Ovary (tissue), 10 donors: ENCODE measurements at places on chromosomes 2 and 18.

- DNase-seq: peak; percentile 85
Observed at GRCh38 chr2:195657634-195658540, 861 bp downstream of the SLC39A10 start.

- DNase-seq: no peak
Observed at GRCh38 chr18:31409276-31409675, 32.7 kb downstream of the DSG4 start.

GRCh38 chr18:7987284-7987976 is 420.3 kb downstream of the PTPRM start:
- DNase-seq: no peak

- no peak for DNase-seq
Observed at GRCh38 chr18:79930020-79930642, 21.3 kb downstream of the SLC66A2 start.

- no peak for DNase-seq
Observed at GRCh38 chr18:39946623-39947061, 2008.4 kb upstream of the PIK3C3 start.

DNA sequence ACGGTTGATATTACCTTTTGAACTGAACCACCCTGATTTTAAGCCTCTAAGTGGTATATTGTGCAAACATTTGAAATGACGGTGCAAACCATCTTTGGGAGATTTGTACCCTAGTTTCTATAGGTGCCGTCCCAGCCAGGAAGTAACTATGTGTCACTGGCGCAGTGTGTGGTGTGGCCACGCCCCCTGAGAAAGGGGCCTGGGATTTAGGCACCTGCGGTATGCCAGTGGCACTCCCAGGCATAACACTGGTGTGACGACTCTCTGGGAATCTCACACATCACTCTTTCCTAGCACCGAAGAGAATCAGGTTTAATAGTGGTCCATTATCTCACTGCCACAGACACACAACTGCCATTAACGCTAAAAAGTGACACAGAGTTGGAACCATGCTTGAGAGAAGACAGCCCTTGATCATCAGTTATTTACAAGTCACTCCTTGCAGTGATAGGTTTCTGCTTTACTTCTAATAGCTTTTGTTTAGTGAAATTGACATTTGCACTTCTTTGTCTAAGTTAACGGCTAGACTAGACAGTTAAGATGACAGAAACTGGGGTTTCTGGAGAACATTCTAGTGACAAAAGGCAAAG is 11.1 kb downstream of the AQP4 start:
- no peak for DNase-seq

DNA sequence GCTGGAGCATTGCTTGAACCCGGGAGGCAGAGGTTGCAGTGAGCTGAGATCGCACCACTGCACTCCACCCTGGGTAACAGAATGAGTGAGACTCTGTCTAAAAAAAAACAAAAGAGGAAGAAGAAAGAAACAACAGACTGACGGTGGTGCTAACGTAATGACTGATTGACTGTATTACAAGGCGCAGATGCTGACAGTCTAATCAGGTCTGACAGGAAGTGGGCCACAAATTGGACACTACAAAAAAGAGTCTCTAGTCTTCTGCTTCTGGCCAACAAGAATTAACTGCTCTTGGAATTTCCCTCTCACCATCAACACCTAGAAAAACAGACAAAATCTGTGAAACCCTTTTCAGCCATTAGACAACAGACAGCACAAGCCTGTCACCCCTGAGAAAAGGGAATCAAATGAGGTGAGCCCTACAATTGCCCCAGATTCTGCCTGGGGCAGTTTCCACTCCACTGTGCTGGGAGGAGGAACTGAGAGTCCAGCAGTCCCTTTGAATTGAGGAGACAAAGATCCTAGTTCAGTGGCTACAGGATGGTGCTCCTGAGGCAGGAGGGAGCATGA is 43.3 kb downstream of the SNED1 start:
- no peak for DNase-seq

DNA sequence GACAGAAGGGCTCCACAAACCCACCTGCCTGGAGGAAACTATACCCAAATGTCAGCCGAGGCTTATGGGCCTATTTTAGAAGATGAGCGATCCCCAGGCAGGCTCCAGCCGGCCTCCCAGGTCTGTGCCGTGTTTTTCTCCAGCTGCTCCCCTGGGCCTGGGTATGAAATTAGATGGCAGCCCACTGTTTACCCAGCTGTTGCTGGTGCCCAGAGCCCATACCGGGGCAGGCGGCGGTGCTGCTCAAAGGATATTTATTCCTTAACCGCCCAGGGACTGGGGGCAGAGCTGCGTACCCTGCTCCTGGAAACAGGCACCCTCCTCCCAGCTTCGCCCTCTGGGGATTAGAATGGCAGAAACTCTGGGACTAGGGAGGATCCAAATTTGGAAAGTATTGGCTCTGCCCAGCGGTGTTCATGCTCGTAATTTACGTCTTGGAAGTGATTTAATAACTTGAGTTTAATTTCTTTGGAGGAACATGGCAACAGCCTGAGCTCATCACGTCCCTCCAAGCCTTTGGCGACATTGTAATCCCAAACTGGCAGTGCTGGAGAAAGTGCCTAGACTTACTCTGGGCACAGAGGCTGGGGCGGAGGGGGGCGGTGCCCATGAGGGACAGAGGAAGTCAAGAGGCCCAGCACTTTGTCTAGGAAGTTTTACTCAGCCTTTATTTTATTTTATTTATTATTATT is 199.2 kb downstream of the KLHL29 start:
- no peak for DNase-seq

- DNase-seq: no peak
Observed at GRCh38 chr18:22279741-22280452, 110.5 kb downstream of the GATA6 start.

DNA sequence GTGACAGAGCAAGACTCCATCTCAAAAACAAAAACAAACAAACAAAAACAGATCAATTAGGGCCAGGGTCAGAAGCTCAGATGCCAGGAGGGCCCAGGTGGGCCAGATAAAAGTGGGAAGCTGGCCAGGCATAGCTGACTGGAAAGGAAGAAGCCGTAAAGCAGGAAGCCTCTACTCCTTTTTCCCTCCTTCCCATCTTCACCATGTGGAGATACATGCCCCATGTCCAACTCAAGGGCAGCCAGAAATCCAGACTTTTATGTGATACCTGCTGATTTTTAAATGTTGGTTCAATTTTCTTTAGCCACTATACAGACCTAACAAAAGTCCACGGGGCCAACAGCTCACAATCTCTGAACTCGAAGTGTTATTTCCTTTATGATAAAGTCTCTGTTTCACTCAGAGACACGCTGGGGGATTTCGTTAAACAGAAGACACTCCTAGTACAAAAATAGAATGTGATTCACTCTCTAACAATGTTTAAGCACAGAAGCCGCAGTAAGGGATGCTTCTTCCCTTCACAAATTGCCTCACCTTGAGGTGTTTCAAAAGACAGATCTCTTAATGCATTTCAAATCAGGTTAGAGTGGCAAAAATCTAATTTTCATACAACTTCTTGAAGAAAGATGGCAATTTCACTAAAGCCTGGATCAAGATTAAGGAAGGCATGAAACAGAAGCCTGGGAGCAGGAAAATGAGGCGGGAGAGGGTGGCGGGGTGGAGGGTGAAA is 14.0 kb downstream of the TMEM247 start:
- no peak for DNase-seq

DNA sequence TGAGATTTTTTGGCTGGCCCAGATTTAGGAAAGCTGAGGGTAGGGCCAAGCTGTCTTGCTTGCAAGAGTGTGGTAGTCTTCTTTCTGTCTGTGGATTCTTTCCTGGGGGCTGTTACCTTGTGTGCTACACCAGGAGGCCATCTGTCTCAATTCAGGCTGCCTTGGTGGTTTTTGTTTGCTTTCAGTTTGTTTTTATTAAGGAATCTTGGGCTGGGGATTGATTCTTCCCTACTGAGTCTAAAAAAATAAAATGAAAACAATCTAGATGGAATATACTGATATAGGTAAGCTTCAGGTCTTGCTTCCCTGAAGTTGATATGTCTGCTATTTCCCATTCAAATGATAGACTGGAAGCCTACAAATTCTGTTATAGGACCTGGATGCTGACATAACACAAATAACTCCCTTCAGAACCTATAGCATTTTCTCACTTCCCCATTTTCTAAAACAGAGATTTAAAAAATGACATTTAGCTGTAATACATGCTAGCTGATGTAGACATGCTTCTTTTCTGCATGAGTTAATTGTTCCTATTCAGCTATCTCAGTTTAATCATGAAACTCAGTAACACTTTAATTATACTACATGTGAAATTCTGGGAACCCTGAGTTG is 5.3 kb downstream of the LHCGR start:
- no peak for DNase-seq

DNA sequence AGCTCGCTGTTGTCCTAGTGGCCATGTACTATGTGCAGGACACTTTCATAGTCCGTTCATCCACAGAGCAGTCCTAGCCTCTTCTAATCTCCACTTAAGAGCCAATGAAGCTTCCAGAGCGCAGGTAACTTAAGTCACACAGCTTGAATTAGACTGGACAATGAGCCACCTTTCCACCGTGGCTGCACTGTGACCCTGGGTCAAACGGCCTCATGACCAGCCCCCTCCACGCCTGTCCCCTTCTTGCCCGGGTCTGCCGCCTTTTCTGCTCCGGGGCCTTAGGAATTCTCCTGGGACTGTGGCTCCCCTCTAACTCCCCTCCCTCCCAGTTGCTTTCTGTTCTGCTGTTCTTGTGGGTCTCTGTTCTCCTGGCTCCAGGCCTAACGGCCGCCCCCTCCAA is 8.4 kb upstream of the PRKCE start:
- DNase-seq: no peak

- DNase-seq: no peak
Observed at GRCh38 chr2:26649322-26649721, 8.2 kb upstream of the CIB4 start.

GRCh38 chr2:25885933-25886332 is 7.6 kb upstream of the ASXL2 start:
- DNase-seq: no peak

DNA sequence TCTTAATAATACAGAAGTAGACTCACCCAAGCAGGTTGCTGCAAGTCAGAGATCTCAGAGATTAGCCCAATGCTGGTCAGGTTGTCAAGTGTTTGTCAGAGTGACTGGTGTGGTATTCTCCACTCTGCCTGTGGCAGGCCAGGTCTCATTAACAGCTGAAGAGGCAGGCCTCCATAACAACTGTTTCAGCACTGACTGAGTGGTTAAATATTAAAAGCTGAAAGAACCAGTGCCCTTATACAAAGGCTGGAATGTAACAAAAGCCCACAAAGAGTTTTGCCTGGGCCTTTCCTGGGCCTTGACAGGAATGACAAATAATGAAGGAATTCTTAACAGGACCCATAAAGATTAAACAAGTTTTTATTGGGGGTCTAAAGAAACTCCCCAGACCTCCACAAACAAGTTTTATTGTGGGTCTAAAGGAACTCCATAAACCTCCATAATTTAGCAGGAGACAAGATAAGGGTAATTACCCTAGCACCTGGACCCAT is 26.8 kb downstream of the SULT1C2 start:
- DNase-seq: no peak

- DNase-seq: no peak
Observed at GRCh38 chr2:232076736-232077135, 115.2 kb downstream of the DIS3L2 start.

GRCh38 chr2:160695402-160696086 is 201.9 kb upstream of the RBMS1 start:
- no peak for DNase-seq

DNA sequence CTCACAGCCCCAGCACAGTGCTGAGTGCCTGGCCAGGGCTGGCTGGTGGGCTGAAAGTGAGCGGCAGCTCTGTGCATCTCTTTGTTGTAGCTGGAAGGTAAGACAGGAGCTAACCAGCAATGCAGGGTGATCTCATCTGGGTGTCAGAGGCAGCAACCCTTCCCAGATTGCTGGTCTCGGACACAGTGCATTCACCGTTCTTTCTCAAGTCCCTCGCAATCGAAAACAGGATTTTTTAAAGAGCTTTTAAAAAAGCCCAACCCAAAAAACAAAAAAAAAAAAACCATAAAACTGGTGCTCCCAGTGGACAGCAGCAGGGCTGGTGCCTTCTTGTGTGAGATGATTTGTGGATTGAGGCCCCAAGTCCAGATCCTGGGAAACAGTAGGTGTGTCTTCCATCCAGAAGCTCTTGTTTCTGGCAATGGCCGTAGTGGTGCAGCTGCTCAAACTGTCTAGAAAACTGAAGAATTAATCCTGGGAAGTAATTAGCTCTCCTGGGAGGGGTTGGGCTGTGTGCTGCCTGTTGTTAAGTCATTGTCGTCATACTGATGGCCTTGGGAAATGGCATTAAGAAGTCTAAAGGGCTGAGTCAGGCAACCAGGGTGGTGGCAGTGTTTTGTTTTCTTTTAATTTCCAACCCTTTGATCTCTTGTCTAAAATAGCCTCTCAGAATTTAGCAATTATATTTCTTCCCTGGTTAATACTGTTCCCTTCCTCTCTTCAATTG is 156.7 kb downstream of the KLHL29 start:
- DNase-seq: no peak

DNA sequence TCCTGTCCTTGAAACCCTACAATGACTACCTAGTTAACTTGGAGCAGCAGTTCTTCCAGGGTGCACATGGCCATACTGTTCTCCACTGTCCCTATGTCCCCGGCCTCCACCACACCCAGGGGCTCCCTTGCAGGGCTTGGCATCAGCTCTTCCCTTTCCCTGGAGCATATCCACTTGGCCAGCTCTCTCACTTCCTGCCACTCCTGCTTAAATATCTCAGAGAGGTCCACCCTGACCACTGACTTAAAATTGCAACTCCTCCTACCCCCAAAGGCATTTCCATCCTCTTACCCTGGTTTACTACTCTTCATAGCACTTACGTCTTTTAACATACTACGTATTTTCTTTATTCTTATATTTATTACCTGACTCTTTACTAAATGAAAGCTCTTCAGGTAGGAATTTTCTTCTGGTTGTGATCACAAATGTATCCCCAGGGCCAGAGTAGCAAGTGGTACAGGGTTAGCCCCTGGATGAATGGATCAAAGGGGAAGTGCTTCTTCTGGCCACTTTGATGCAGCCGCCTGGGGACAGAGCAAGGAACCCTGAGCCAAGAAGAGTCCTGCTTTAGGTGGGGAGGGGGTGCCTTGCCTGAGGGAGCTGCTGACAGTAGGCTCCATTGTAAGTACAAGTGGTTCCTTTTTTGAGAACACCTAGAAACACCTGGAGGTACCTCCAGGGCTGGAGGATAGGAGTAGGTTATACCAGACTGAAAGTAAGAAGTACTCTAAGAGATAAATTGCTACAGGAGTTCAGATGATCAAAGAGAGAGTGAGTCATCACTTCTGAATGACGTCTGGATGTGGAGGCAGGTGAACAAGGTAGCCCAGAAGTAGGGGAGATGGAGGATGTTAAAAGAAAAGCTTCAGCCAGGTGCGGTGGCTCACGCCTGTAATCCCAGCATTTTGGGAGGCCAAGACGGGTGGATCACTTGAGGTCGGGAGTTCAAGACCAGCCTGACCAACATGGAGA is 82.2 kb downstream of the SOCS6 start:
- DNase-seq: no peak
